ENCODE measurements at places on chromosomes 16 and 17.

- no peak for DNase-seq
Observed at GRCh38 chr17:78600181-78600721, 23.1 kb upstream of the DNAH17 start.

DNA sequence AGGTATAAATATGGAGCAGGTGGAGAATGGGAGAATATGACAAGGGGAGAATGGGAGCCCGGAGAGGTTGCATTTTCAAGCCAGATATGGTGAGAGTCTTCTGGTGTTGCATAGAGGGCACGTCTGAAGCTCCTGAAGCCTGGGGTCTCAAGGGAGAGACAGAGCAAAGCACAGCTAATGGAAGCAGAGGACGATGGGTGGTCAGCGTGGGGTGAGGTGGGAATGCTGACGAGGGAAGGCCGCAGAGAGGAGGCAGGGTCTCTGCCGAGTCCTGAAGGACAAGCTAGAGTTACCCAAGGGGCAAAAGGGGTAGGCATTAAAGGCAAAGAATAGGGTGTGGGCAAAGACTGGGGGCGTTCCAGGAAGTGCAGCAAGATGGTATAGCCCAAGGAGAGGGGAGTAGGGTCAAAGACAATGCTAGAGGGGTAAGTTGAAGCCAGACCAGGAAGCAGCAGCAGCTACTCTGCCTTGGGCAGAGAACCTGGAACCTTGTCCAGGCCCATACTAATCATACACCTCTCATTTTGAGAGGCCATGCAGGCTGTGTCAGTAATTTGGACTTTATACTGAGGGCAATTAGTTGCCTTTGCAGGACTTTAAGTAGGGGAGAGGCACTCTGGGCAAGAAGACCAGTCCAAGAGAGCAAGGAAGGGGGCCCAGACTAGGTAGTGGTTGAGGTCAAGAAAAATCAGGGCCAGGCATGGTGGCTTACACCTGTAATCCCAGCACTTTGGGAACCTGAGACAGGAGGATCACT lies 2.7 kb downstream of the OTOP3 start:
- no peak for DNase-seq

GRCh38 chr17:43418441-43419374 lies 19.9 kb downstream of the ARL4D start:
- DNase-seq, result no peak

DNA sequence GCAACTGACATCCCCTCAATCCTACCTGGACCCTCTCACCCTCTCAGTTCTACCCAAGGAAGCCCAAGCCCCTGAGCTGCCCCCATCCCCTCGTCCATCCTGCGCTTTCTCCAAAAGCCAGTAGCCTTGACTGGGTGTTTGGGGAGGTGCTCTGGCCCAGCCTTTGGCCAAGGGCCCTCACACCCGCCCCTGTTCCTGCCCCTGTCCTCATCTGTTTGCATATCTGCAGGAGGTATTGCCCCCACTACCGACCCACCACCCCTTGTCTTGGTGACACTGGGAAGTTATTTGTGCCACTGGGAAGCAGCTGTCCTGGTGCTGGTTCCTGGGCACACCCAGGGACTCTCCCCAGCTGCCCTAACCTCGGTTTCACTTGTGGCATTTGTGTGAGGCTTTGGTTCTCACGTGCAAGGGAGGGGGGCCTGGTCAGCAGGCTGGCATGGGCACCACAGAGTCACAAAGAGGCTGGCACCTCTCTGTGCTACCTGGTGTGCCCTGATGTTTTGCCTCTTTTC lies 75.3 kb downstream of the MRC2 start:
- DNase-seq, result no peak

GRCh38 chr17:6995500-6996255 lies at the start of gene ALOX12:
ALOX12 (plus strand) TSS chr17:6996049; CDS start chr17:6996118, 69 bp downstream.
- no peak for DNase-seq

- no peak for DNase-seq
Observed at GRCh38 chr17:32285746-32286517, 20.3 kb downstream of the RHBDL3 start.
